Activated T-cell treated with anti-CD3 and anti-CD28 coated beads for 24 hours (primary cell): ENCODE measurements at places on chromosomes 1 and 21.

- no peak for DNase-seq
Measured at GRCh38 chr21:26503414-26503813, 69.7 kb downstream of the CYYR1 start.

DNA sequence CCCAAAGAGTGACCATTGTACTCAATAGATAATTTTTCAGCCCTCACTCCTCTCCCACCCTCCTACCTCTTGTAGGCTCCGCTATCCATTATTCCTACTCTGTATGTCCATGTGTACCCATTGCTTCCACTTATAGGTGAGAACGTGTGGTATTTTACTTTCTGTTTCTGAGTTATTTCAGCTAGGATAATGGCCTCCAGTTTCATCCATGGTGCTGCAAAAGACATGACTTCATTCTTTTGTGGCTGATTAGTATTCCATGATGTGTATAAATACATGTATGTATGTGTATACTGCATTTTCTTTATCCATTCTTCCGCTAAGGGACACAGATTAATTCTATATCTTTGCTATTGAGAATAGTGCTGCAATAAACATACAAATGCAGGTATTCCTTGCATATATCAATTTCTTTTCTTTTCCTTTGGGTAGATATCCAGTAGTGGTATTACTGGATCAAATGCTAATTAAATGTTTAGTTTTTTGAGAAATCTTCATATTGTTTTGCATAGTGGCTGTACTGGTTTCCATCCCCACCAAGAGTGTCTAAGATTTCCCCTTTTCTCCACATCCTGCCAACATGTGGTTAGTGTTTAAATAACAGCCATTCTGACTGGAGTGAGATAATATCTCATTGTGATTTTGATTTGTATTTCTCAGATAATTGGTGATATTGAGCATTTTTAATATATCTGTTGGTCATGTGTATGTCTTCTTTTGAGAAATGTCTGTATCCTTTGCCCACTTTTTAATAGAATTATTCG lies 4.9 kb downstream of the LY9 start:
- DNase-seq: no peak

- DNase-seq: no peak
Measured at GRCh38 chr1:26520339-26520738, 9.2 kb upstream of the RPS6KA1 start.

- DNase-seq: no peak
Measured at GRCh38 chr1:201594575-201595245, 55.8 kb downstream of the NAV1 start.
